HuH-7.5 (cell line): ENCODE measurements at places on chromosomes 16 and 17.
A peak's percentile ranks its signal among the peaks of the same experiment; 100 is the strongest.

DNA sequence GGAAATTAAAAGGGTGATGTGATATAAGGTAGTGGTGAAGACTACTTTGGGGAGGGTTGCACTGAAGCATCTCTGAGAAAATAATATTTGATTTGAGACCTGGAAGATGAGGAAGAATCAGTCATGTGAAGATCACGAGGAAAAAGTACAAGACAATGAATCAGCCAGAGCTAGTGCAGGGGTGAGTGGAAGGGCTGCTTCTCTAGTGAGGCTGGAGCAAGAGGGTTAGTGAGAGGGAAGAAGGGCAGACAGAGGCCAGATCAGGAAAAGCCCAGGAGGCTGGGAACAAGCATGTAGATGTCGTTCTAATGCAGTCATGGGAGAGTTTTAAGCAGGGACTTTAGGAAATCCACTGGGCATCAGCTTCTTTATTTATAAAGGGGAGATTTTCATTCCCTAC is 504.2 kb upstream of the SALL1 start:
- no peak for DNase-seq

DNA sequence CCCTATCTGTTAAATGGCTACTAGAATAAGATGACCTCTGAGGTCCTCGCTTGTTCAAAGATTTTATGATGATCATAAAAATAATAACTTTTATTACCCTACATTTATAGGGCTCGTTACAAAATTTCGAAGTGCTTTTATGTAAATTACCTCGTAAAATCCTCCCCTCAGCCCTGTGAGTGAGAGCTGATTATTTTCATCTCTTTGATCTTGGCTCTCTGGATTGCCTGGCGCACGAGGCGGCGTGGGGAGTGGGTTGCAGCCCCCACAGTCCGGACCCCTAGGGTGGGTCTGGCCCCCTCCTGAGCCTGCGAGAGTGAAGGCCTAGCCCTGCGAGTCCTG is 1.6 kb downstream of the SDK2 start:
- DNase-seq, result no peak

DNA sequence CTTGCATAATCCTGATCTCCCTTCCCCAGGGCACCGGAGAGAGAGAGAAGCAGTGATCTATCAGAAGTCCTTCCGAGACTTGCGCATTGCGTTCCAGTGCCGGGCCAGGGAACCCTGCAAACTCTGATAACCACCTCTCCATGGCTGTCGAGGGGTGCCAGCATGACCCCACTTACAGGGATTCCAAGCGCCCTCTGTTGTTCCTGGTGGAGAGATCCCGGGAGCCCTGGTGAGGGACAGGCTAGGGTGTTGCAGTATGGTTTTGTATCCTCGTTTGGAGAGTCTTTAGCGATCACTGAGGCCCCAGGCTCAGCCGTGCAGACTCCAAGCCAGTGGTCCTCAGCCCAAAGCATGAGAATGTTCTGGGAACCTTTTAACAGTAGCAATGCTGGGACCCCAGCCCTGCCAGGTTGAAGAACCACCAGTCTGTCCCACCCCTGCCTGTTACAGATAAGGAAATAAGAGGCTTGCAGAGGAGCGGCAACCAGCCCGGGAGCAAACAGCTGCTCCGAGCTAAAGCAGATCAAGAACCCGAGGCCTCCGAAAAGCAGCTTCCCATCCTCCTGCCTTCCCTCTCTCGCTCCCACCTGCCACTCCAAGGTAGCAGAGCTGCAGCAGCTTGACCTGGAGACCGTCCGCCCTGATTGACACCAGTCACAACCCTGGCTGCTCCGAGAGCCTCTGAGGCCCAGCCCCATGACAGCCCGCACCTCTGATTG is 150.3 kb upstream of the RPL38 start:
- no peak for DNase-seq

DNA sequence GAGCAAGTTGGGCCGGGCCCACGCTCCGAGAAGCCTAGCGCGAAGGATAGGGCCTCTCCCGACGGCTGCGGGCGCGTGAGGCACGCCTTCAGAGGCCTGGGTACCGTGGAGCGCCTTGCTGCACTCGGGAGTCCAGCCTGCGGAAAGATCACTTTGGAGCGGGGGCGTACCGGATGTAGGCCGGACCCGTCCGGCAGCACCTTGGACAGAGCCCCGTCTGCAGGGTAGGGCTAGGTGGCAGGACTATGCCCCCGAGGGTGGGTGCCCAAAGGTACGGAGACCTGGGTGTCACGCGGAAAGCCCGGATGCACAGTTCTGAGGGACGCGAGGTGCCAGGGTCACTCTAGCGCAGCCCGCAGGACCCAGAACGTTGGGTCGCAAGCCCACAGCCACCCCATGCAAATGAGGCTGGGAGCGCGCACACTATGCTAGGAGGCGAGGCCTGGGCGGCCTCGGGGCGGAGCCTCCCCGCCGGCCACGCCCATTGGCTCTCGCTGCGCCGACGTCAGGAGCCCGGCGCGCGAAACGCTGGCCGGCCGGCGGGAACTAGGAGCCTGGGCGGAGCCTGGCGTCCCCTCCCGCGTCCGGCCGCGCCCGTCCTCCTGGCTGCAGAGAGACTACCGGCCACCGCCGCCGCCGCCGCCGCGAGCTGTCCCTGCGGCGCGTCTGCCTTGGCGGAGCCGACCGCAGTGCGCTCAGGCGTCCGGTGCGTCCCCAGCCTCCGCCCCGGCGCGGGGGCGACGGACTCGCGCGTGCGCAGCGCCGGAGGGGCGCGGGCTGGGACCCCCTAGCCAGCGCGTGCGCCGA is at the start of gene PAQR4:
Gene PAQR4, plus strand, starts transcription at position 611 of the 807 bp plus-strand sequence. CDS start 327 bp downstream, outside the sequence.
- DNase-seq, result peak; percentile 97

DNA sequence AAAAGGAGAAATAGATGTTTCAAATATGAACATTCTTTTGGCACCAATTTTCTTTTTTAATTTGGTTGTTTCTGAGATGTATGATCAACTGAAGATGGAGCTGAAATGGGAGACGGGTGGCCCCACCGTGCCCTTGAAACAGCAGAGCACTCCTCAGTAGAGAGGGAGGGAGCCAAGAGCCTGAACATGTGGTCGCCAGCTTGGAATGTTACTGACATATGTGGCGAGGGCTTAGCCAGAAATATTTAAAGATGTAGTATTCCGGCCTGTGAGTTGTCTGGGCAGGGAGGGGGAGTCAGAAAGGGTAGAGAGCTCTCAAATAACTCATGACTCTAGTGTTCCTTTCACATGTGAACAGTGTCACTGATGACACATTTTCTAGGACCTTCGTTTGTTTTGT is 13.3 kb upstream of the MRC2 start:
- DNase-seq, result no peak

DNA sequence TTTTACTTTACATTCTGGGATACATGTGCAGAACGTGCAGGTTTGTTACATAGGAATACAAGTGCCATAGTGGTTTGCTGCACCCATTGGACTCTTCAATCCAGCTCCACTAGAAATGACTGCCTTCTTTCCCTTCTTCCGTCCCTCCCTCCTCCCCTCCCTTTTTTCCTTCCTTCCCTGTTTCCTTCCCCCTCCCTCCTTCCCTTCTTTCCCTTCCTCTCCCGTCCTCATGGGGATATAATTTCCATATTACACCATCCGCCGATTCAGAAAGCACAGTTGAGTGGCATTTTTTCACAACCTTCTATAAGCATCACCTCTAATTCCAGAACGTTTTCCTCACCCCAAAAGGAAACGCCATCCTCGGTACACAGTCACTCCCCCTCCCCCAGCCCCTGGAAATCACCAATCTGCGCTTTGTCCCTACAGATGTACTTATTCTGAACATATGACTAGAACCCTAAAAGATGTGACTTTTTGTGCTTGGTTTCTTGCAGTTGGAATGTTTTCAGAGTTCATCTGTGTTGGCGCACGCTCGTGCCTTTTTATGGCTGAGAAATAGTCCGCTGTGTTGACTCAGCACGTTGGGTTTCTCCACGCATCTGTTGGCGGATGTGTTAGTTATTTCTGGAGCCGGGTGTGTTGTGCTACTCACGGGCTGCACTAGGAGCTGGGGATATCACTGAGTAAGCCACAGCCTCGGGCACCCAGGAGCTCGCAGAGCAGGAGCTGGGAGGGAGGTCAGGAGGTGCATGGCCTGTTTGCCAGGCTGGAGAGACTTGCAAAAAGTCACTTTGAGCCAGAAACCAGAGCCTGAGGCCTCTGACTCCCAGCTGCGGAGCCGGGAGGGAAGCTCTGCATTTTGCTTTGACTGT is 336.4 kb downstream of the SEC14L1 start:
- DNase-seq, result peak; percentile 58

- DNase-seq, result no peak
These were observed 69.4 kb upstream of the TNRC6C start for GRCh38 chr17:77889135-77889505.

DNA sequence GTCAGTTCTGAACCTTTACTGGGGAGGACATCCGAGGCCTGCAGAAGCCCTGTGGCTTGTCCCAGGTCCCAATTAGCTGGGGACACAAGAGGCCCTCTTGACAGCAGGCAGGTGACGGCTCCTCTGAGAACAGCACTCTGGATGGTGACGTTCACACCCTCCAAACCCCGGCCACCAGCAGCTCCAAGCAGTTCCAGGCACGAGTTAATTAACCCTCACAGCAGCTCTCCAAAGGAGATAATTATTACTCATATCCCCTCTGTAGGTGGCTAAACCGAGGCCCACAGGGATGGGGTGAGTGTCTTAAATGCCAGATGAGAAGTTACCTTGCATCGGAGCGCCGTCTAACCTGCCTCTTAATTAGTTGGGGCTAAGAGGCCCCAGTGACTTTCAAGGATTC is 168.9 kb upstream of the CIBAR2 start:
- no peak for DNase-seq

DNA sequence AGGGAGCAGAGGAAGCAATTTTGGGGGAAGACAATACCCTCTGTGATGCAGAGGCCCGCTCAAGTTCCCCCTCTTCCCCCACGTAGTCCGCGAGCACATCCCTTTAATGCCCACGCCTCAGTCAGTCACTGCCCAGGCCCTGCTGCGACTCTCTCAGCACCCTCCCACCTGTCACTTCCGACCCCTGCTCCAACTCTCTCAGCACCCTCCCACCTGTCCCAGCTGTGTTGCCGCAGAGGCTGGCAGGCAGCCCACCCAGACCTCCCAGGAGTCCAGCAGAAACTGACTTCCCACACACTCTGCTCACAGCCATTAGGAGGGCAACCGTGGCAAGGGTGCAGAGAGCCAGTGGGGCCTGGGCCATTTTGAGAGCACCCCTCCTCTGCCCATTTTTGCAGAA is 92.7 kb downstream of the WSCD1 start:
- DNase-seq, result no peak

DNA sequence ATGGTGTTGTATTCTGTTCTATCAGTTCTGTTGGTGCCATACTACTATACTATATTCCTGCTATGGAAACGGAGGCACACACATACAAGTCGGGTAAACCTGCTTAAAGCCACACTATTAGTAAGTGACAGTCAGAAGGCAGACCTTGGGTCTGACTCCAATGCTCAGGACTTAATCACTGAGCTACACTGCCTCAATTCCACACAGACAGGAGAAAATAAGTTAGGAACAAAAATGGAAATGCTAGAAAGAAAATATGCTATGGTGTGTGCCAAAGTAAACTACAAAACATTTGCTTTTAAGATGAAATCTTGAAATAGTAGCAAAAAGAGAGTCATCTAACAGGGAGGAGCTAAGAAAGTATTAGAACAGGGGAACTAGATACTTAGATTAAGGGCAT is 48.1 kb downstream of the MYO1D start:
- no peak for DNase-seq

DNA sequence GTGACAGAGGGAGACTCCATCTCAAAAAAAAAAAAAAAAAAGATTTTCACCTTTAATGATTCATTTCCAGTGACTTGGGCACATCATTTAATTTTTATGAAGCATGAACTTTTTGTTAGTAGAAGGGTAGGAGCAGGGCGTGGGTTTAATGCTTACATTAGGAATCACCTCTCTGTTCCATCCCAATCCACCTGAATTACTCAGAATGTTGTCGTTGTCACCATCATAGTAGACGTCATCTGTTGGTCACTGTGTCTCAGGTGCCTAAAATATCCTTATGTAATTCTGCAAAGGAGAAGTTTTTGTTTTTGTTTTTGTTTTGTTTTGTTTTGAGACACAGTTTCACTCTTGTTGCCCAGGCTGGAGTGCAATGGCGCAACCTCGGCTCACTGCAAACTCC is 38.3 kb upstream of the TEKT3 start:
- no peak for DNase-seq

- no peak for DNase-seq
These were observed 188.3 kb downstream of the IRF8 start for GRCh38 chr16:86087011-86087895.

DNA sequence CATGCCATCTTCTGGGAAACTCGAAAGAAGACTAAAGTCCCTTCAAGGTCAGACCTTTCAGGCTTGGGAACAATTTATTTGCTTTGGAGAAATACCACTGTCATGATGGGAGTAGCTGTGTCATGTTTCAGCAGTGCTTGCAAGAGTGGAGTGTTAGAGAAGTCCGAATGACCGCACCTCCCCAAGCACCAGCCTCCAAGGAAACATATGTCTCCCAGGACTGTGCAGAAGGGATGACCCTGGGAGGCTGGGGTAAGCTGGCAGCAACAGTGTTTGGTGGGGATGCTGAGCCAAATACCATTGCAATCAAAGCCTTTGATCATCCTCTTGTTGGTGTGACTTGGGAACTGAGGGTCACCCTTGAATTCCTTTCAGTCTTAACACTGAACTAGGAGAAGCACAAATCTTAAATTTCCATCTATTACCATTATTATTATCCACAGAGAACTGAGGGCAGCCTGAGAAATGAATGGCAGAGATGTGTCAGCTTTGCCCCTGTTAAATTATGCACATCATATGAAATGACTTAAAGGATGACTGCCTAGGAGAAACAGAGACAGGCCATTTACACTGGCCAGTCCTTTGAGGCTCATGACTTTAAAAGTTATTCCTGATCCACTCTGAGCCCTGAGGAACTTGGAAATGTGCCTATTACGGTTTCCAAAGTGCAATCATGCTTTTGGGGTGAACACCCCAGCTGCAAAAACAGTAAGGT is 244.9 kb downstream of the CA10 start:
- DNase-seq, result no peak
